ENCODE measurements at places on chromosomes 2 and 18.

DNA sequence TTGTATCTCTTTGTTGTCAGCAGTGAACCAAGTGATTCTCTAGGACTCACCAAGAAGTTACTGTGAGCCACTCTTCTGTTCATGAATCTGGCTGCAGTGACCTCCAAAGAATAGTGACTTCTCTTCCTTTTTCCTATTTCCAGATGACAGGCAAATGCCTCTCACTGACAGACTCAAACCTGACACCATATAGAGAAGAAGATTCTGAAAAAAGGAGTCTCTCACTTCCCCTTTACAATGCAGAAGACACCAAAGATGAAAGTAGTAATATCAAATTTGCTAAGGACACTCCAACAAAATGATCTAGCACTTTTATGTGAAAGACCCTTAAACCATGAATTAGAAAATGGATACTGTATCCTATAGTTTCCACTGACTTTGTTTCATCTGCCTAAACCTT, 44.4 kb upstream of the SETBP1 start:
- H3K27me3 ChIP-seq: peaks cover 5% of the 10 kb centered on the region
- DNase-seq: no peak

GRCh38 chr18:22342625-22343024, 75.1 kb downstream of the CTAGE1 start:
- no peaks in the 10 kb centered on the region for H3K36me3 ChIP-seq
- peaks cover 7% of the 10 kb centered on the region for H3K27me3 ChIP-seq
- DNase-seq: peak; percentile 65
- peak overlapping the region; percentile 89 for H3K27ac ChIP-seq
- H3K4me1 ChIP-seq: peaks cover 72% of the 10 kb centered on the region

- H3K4me1 ChIP-seq: peaks cover 5% of the 10 kb centered on the region
- H3K27ac ChIP-seq: no peak overlapping the region
- no peaks in the 10 kb centered on the region for H3K27me3 ChIP-seq
- H3K4me3 ChIP-seq: no peak overlapping the region
- no peaks in the 10 kb centered on the region for H3K36me3 ChIP-seq
Observed at GRCh38 chr2:111662771-111663470, 221.1 kb downstream of the ANAPC1 start.

DNA sequence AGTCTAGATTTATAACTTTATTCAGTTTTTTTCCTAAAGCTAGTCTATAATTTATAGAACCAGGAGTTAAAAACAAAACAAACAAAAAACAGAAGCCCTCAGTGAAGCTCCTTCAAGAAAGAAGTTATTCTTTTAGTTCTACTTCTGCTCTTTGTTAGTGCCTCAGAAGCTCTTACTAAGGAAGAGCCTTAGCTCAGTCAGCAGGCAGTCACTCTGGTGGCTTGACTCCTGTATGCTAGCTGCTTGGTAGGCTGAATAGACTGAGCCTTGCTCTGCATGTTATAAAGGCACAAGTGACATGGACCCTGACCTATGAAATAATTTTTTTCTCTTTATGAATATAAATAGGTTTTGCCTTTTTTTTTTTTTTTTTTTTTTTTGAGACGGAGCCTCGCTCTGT, 24.8 kb downstream of the NCOA1 start:
- DNase-seq: peak; percentile 17
- H3K4me3 ChIP-seq: no peak overlapping the region
- peaks cover 61% of the 10 kb centered on the region for H3K4me1 ChIP-seq
- no peak overlapping the region for H3K27ac ChIP-seq

DNA sequence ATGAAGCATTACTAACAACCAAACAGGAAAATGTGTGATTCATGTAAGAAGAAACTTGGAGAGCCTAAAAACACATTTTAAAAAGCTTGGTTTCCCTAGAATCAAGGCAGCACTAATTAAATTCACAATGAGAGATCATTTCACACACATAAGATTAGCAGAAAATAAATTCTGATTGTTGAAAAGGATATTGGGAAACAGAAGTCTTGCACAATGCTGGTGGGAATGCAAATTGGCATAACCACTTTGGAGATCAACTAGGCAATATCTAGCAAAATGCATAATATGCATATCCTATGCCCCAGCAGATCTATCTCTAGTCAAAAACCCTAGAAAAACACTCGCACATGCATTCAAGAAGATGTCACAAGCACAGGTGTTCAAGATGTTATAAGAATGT, 75.3 kb upstream of the SIX3 start:
- DNase-seq: no peak
- H3K27me3 ChIP-seq: peaks cover 18% of the 10 kb centered on the region
- no peak overlapping the region for H3K4me3 ChIP-seq
- no peaks in the 10 kb centered on the region for H3K36me3 ChIP-seq
- no peaks in the 10 kb centered on the region for H3K4me1 ChIP-seq

DNA sequence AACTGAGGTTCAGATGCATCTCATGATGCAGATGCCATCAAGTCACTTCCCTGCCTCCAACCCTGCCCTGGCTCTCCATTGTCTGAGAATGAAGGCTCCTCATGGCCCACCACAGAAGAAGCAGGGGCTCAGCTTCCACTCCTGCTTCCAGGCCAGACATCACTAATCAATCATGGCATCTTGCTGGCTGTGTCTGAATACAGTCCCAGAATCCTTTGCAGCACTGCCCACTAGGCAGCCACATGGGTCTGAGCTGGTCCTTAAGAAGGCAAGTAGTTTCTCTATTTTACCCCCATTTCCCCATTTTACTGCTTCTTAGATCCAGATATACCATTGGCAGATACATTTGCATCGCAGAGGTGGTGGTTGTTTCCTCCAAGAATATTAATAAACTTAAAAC, 7.3 kb downstream of the ASPRV1 start:
- no peak overlapping the region for H3K4me3 ChIP-seq
- no peaks in the 10 kb centered on the region for H3K27me3 ChIP-seq
- DNase-seq: no peak
- peaks cover 3% of the 10 kb centered on the region for H3K4me1 ChIP-seq

- no peak for DNase-seq
- no peaks in the 10 kb centered on the region for H3K27me3 ChIP-seq
- no peaks in the 10 kb centered on the region for H3K36me3 ChIP-seq
- no peaks in the 10 kb centered on the region for H3K4me1 ChIP-seq
- H3K27ac ChIP-seq: no peak overlapping the region
Observed at GRCh38 chr18:37962316-37962966, 396.8 kb upstream of the CELF4 start.

DNA sequence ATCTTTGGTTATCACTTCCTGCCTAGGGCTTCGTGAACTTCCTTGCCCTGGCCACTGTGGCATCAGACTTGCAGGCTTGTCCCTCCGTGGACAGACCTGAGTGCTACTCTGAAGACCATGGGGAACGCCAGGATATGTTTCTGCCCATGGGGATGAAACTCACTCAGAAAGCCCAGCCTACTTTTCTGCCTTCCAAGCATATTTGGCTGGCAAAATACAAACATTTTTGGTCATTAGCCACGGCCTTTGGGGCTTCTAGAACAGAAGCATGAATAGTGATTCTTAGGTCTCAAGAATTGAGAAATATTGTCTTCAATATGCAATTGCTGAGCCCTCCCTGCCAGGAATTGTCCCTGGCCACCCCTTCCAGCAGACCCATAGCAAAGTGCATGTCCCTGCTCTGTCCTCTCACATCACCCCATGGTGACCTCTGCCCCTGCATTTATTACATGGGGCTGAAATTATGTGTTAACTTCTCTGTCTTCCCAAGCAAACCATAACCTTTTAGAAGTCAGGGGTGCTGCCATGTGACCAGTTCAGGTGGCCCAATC, 152.4 kb downstream of the OSR1 start:
- H3K4me3 ChIP-seq: no peak overlapping the region
- H3K4me1 ChIP-seq: no peaks in the 10 kb centered on the region
- H3K27ac ChIP-seq: no peak overlapping the region
- H3K36me3 ChIP-seq: no peaks in the 10 kb centered on the region
- no peak for DNase-seq

DNA sequence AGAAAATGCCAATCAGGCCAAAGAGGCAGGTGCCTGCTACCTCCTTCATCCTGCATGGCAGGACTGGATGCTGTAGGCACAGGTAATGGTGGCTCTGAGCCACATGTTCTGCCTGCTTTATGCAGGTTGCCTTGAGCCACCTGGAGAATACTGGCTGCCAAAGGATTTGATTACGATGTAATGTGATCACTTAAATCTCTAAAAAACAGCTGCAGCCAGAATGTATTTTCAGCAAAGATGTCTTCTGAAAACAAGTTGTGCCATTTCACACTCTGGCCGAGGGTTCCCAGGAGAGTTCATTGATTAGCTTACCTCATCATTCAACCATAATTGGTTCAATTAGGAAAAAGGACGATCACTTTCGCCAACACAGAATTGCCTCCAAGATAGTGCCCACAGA, 17.9 kb upstream of the MSGN1 start:
- H3K27ac ChIP-seq: no peak overlapping the region
- no peak for DNase-seq

GRCh38 chr2:100832885-100833284, 12.9 kb downstream of the NPAS2 start:
- H3K4me3 ChIP-seq: no peak overlapping the region
- H3K36me3 ChIP-seq: peaks cover 8% of the 10 kb centered on the region
- H3K4me1 ChIP-seq: peaks cover 7% of the 10 kb centered on the region
- no peak overlapping the region for H3K27ac ChIP-seq
- DNase-seq: no peak
- no peaks in the 10 kb centered on the region for H3K27me3 ChIP-seq

GRCh38 chr2:100451092-100451491, 19.2 kb upstream of the NMS start:
- H3K27ac ChIP-seq: no peak overlapping the region
- H3K4me1 ChIP-seq: no peaks in the 10 kb centered on the region
- no peak for DNase-seq
- no peak overlapping the region for H3K4me3 ChIP-seq
- peaks cover 5% of the 10 kb centered on the region for H3K27me3 ChIP-seq

GRCh38 chr2:46173636-46174250, 123.5 kb upstream of the EPAS1 start:
- no peaks in the 10 kb centered on the region for H3K36me3 ChIP-seq
- H3K27me3 ChIP-seq: no peaks in the 10 kb centered on the region
- no peak for DNase-seq
- no peak overlapping the region for H3K4me3 ChIP-seq

GRCh38 chr2:57796527-57796926, 250.1 kb upstream of the VRK2 start:
- no peak overlapping the region for H3K27ac ChIP-seq
- H3K36me3 ChIP-seq: no peaks in the 10 kb centered on the region
- H3K4me1 ChIP-seq: no peaks in the 10 kb centered on the region
- no peak overlapping the region for H3K4me3 ChIP-seq
- no peaks in the 10 kb centered on the region for H3K27me3 ChIP-seq

DNA sequence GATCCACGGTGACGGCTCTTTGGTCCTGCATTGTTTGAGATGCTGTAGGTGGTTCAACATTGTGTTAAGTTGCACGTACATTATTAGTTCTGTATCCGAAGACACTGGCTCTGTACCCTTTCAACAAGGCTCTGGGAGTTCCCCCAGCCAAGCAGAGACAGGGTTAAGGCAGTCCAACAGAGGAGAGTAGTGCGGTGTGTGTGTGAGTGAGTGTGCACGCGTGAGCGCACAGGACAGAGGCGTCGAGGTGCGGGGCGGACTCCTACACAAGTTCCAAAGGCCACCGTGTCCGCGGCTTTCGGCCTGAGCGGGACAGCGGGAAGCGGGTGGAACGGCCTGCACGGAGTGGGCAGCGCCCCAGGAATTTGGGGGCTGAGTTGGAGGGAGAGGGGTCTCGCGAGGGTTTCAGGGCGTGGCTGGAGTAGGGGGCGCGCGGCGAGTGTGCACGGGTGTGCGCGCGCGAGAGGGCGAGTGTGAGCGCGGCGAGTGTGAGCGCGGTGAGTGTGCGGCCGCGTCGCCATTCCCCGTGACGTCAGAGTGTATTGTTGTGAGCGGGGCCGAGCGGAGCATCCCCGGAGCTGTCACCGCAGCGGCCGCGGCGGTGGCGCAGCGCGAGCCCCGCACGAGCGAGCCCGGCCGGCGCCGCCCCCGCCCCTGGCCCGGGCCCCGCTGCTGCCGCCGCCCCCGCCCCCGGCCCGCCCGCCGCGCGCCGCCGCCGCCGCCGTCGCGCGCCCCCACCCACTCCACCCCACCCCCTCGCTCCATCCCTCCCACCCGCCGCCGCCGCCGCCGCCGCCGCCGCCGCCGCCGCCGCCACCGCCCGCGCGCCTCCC, at the start of gene ASXL3:
TSS of gene ASXL3 (plus strand) at position 535 of the 833 bp plus-strand sequence. CDS start 413 bp downstream, outside the sequence.
- peaks cover 4% of the 10 kb centered on the region for H3K4me1 ChIP-seq
- H3K36me3 ChIP-seq: peaks cover 5% of the 10 kb centered on the region
- H3K4me3 ChIP-seq: peak within 1 kb of the TSS; percentile 58
- H3K27ac ChIP-seq: no peak within 1 kb of the TSS

- H3K27me3 ChIP-seq: no peaks in the 10 kb centered on the region
- peaks cover 43% of the 10 kb centered on the region for H3K36me3 ChIP-seq
- DNase-seq: no peak
- H3K4me3 ChIP-seq: no peak overlapping the region
Observed at GRCh38 chr18:63410792-63411191, 11.5 kb downstream of the VPS4B start.

GRCh38 chr2:98514096-98514639, 69.5 kb downstream of the INPP4A start:
- peaks cover 90% of the 10 kb centered on the region for H3K4me1 ChIP-seq
- peak overlapping the region; percentile 59 for H3K27ac ChIP-seq
- peaks cover under 1% of the 10 kb centered on the region for H3K36me3 ChIP-seq
- H3K27me3 ChIP-seq: no peaks in the 10 kb centered on the region
- no peak overlapping the region for H3K4me3 ChIP-seq

DNA sequence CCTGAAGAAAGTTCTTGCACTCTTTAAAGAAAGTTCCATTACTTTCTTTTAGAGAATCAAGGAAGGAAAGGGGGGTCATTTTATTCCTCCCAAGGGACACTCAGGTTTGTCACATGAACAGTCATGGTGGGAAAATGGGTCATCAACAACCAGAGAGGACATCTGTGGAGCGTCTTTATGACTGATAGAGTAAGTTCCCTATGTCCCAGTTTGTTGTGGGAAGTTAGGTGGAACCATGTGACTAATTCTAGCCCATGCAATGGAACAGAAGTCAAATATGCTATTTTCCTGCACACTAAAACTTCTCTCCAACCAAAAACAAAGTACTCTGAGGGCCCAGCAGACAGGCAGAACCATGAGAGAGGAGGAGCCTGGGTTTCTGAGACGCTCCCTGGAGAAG, 165.6 kb upstream of the SERTAD2 start:
- H3K27me3 ChIP-seq: no peaks in the 10 kb centered on the region
- H3K4me1 ChIP-seq: peaks cover 27% of the 10 kb centered on the region
- no peak for DNase-seq
- peak overlapping the region; percentile 93 for H3K27ac ChIP-seq

DNA sequence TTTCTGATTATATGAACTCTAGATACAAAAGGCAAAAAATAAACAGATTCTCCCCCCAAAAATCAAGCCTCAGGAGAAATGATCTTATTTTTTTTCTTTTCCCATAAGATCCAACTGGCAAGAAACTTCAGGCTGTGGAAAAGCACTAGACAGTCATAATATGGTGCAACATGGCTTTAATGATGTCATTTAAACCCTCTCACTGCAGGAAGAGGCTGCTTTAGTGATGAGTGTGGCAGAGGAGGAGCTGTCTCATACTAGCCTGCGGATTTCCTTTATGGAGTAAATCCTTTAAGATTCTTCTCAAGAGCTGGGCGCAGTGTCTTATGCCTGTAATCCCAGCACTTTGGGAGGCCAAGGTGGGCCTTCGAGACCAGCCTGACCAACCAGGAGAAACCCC, 83.3 kb upstream of the CD28 start:
- no peaks in the 10 kb centered on the region for H3K36me3 ChIP-seq
- H3K27ac ChIP-seq: no peak overlapping the region
- DNase-seq: no peak
- no peak overlapping the region for H3K4me3 ChIP-seq
- H3K27me3 ChIP-seq: no peaks in the 10 kb centered on the region

Data from activated CD8-positive, alpha-beta T cell treated with anti-CD3 and anti-CD28 coated beads for 36 hours (primary cell).